DND-41 (cell line): ENCODE measurements at places on chromosomes 3 and 15.
A peak's percentile ranks its signal among the peaks of the same experiment; 100 is the strongest.

GRCh38 chr15:74964794-74965193 is 8.2 kb upstream of the RPP25 start:
- no peak for DNase-seq
- no peaks in the 10 kb centered on the region for H3K4me1 ChIP-seq
- no peaks in the 10 kb centered on the region for H3K27me3 ChIP-seq
- H3K4me3 ChIP-seq: no peak overlapping the region
- no peak overlapping the region for H3K27ac ChIP-seq

- no peaks in the 10 kb centered on the region for H3K27me3 ChIP-seq
- H3K4me1 ChIP-seq: no peaks in the 10 kb centered on the region
- no peak overlapping the region for H3K27ac ChIP-seq
- no peak overlapping the region for H3K4me3 ChIP-seq
- DNase-seq: no peak
- H3K36me3 ChIP-seq: peaks cover 41% of the 10 kb centered on the region
These were observed 30.1 kb downstream of the ICE2 start for GRCh38 chr15:60448668-60449360.

DNA sequence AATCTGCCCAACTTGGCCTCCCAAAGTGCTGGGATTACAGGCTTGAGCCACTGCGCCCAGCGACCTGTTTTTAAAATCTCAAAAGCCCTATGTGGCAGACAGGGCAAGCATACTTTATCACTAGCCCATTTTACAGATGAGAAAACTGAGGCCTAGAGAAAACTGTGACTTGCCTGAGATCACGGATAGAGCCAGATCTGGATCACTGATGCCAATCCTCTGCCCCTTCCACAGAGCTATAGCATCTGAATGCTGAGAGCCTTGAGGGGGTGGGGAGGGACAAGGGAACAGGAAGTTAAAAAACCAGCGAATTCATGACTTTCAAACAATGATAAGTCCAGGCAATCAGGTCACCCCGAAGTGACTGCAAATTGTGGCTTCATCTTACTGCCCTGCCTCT is 7.3 kb downstream of the ANKRD63 start:
- DNase-seq: no peak
- peaks cover 11% of the 10 kb centered on the region for H3K27me3 ChIP-seq
- no peaks in the 10 kb centered on the region for H3K36me3 ChIP-seq
- peaks cover 17% of the 10 kb centered on the region for H3K4me1 ChIP-seq
- H3K27ac ChIP-seq: no peak overlapping the region

DNA sequence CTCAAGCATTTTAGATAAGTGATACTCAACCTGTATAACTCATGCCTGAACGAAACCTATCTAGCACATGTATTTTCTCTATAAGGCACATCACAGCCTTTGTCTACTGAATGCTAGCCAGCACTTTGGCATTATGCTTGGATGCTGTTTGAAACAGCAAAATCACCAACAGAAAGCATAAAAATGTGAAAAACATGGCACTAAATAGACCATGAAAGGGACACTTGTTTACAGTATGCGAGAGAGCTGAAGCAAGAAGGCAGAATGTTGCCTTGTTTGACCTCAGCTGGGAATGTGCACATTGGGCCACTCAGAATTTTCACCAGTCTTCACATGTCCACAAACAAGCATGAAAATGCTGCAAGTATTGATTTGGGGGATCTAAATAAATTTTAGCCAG is 59.5 kb downstream of the MINDY2 start:
- no peaks in the 10 kb centered on the region for H3K4me1 ChIP-seq
- DNase-seq: no peak
- no peak overlapping the region for H3K4me3 ChIP-seq

GRCh38 chr3:52529376-52530333 is 4.0 kb downstream of the NT5DC2 start:
- H3K27ac ChIP-seq: no peak overlapping the region
- no peak for DNase-seq
- no peaks in the 10 kb centered on the region for H3K27me3 ChIP-seq
- H3K4me3 ChIP-seq: no peak overlapping the region
- no peaks in the 10 kb centered on the region for H3K36me3 ChIP-seq

DNA sequence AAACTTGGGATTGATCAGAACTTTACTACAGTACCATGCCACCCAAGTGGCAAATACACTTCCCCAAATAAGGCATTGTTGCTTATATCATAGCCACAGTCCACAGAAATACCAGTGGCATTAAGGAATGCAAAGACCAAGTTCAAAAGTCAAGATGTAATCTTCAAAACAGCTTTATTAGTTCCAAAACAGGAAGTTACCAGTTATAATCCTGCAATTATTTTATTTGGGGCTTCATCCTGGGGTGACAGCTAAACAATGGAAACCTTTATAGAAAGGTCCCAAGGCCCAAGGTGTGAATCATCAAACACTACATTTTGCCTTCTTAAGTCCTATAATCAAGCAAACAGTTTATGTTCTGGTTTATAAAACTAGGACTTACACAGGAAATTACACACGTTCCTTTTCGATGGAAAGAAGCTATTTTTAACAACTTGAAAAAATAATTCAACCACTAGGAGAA is 30.3 kb upstream of the RNF7 start:
- DNase-seq: no peak
- H3K4me3 ChIP-seq: no peak overlapping the region
- no peaks in the 10 kb centered on the region for H3K4me1 ChIP-seq
- no peak overlapping the region for H3K27ac ChIP-seq

- no peaks in the 10 kb centered on the region for H3K27me3 ChIP-seq
- H3K27ac ChIP-seq: no peak overlapping the region
- H3K36me3 ChIP-seq: no peaks in the 10 kb centered on the region
- H3K4me1 ChIP-seq: no peaks in the 10 kb centered on the region
These were observed 159.2 kb upstream of the SLCO3A1 start for GRCh38 chr15:91694131-91694830.

DNA sequence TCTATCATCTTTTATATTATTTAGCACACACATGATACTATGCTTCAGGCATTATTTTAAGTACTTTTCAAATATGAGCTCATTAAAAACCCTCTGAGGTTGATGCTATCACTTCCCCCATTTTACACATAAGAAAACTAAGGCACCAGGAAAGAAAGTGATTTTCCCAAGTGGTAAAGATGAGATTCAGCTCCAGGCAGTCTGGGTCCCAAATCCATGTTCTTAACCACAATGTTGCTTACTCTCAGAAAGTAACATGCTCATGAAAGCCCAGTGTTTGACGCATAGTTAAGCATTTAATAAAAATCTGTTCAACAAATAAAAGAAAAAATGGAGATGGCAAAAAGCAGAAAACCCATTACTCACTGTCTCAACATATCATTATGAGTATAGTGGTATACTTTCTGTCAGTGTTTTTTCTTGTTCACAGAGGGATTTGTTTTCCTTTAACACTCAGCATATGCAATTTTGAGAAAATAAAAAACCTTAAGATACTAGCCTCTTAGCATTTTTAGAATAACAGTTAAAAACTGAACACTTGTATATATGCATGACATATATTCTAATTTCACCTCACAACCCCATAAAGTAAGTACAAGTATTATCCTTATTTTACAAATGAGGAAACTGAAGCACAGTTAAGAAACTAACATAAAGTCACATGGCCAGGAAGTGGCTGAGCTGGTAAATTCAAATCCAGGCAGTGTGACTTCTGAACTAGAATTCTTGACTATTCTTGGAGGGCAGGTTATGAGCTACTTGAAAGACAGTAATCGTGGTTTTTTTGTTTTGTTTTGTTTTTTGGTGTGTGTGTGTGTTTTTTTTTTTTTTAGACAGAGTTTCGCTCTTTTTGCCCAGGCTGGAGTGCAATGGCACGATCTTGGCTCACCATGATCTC is 10.4 kb downstream of the PEAK1 start:
- peak overlapping the region; percentile 64 for H3K27ac ChIP-seq
- no peaks in the 10 kb centered on the region for H3K36me3 ChIP-seq

- no peak for DNase-seq
- no peak overlapping the region for H3K4me3 ChIP-seq
- no peaks in the 10 kb centered on the region for H3K4me1 ChIP-seq
- peaks cover 2% of the 10 kb centered on the region for H3K27me3 ChIP-seq
- H3K36me3 ChIP-seq: no peaks in the 10 kb centered on the region
- no peak overlapping the region for H3K27ac ChIP-seq
These were observed 102.2 kb downstream of the ANP32A start for GRCh38 chr15:68718468-68718867.
